ENCODE measurements at places on chromosomes 5 and 9. TPM values are rescaled to one million over a fixed set of nuclear protein-coding genes. Genes with fewer than 3 reads are reported as not detected.

PTGER4 gene
- 0.26 TPM for total RNA-seq

DNA sequence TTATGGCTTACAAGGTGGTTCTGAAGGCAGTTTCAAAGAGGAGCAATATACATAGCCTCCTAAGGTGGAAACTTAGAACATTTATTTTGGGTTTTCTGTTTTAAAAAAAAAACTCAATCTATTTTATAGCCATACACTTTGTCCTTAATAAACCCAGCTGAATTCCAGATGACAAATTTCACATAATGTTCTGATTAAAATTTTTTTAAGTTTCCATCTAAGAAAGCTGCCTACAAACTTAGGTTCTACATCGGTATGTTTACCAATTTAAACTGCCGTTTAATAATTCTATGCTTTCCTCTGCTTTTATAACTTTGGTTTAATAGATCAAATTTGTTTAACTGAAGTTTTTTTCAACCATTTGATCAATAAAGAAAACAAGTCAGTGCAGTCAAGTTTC is 12.5 kb downstream of the NR3C1 start:
- H3K27me3 ChIP-seq, result no peaks in the 10 kb centered on the region
- no peak overlapping the region for H3K4me3 ChIP-seq
- DNase-seq, result no peak
- H3K4me1 ChIP-seq, result peaks cover 3% of the 10 kb centered on the region
- H3K36me3 ChIP-seq, result no peaks in the 10 kb centered on the region

KCNV2 gene
- not detected for total RNA-seq

DNA sequence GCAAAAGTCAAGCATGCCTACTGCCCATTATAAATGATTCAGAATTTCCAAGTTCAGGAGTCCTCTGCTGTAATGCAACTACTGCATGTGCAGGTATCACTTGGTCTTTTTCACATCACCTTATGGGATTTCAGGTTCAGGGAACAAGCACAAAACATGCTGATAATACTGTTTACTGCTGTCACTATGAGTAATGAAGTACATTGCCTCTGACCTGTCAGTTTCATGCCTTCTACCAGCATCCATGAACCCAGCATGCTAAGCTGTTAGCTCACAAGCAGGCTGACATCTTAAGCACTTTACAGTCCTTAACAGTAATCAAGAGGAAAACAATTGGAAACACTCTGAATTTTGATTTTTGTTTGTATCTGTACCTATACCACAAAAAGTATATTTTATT is 743.8 kb downstream of the CDH12 start:
- H3K27ac ChIP-seq, result no peak overlapping the region
- DNase-seq, result no peak
- no peaks in the 10 kb centered on the region for H3K27me3 ChIP-seq
- no peaks in the 10 kb centered on the region for H3K4me1 ChIP-seq
- H3K4me3 ChIP-seq, result no peak overlapping the region

DNA sequence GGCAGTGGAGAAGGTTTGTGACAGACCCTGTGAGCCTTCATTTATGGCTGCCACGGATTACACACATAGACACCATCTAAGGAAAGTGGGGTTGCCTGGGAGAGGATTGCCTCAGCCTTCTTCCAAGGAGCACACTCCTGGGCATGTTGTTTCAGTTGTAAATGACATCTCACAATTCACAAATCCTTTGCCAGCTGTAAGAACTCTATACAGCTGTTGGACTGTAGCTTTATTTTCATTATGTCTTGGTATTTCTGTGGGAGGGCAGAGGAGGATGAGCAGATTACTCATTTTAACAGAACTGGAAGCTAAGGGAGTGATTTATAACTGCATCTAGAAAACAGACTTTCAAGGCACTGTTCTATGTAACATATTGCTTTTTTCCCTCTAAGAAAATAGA is 25.6 kb downstream of the MELK start:
- H3K4me1 ChIP-seq, result no peaks in the 10 kb centered on the region
- DNase-seq, result no peak
- no peak overlapping the region for H3K4me3 ChIP-seq
- H3K27ac ChIP-seq, result no peak overlapping the region
- H3K36me3 ChIP-seq, result peaks cover 5% of the 10 kb centered on the region

- H3K27me3 ChIP-seq, result no peaks in the 10 kb centered on the region
- no peak overlapping the region for H3K27ac ChIP-seq
- no peaks in the 10 kb centered on the region for H3K4me1 ChIP-seq
- no peaks in the 10 kb centered on the region for H3K36me3 ChIP-seq
- no peak overlapping the region for H3K4me3 ChIP-seq
Measured at GRCh38 chr5:19855931-19856330, 132.1 kb downstream of the CDH18 start.

PCDHGA8 gene
- 2.6 TPM for total RNA-seq

MLANA gene
- total RNA-seq, result not detected

GRCh38 chr5:43772764-43773477 is 169.9 kb downstream of the NNT start:
- H3K4me1 ChIP-seq, result peaks cover 9% of the 10 kb centered on the region
- no peak overlapping the region for H3K27ac ChIP-seq
- DNase-seq, result no peak
- H3K4me3 ChIP-seq, result no peak overlapping the region
- H3K27me3 ChIP-seq, result peaks cover 2% of the 10 kb centered on the region

TLX3 gene
- 0.23 TPM for total RNA-seq

STPG3 gene
- not detected for total RNA-seq

- H3K4me1 ChIP-seq, result peaks cover 52% of the 10 kb centered on the region
- no peak overlapping the region for H3K27ac ChIP-seq
- no peaks in the 10 kb centered on the region for H3K27me3 ChIP-seq
- DNase-seq, result no peak
- peaks cover 9% of the 10 kb centered on the region for H3K36me3 ChIP-seq
- no peak overlapping the region for H3K4me3 ChIP-seq
Measured at GRCh38 chr9:14258660-14259239, 55.2 kb downstream of the NFIB start.
